Upper lobe of right lung (tissue), 1 donor: ENCODE measurements at places on chromosomes 13 and 19. TPM values are rescaled to one million over a fixed set of nuclear protein-coding genes. Genes with fewer than 3 reads are reported as not detected.

Gene ZNF222
- total RNA-seq = 4.5 TPM

Gene CASP14
- total RNA-seq = not detected

Gene MLNR
- total RNA-seq = not detected

Gene BRME1
- 2.0 TPM for total RNA-seq

Gene SLC17A7
- total RNA-seq = 0.69 TPM

Gene LGI4
- total RNA-seq = 6.7 TPM

Gene FLT3LG
- 12.1 TPM for total RNA-seq

Gene ERICH6B
- total RNA-seq = not detected

Gene CEACAM16
- total RNA-seq = not detected

Gene VSTM1
- 1.1 TPM for total RNA-seq

Gene RNF225
- 0.55 TPM for total RNA-seq

Gene LIM2
- total RNA-seq = not detected

Gene ZNF582
- total RNA-seq = 4.2 TPM

Gene LIPE
- total RNA-seq = 3.9 TPM

Gene ZNF625
- total RNA-seq = 8.5 TPM
